ENCODE measurements at places on chromosomes 12 and 14. TPM values are rescaled to one million over a fixed set of nuclear protein-coding genes. Genes with fewer than 3 reads are reported as not detected.

Gene SLCO1B1
- total RNA-seq, result not detected

Gene PLA2G1B
- not detected for total RNA-seq

Gene ANKRD13A
- total RNA-seq, result 23.9 TPM

Gene AKAP3
- total RNA-seq, result 1.4 TPM

Gene CCDC38
- total RNA-seq, result 0.07 TPM

Gene CLEC4C
- not detected for total RNA-seq

Gene CCDC85C
- 8.4 TPM for total RNA-seq

Gene ANG
- total RNA-seq, result 5.2 TPM

Gene MGP
- total RNA-seq, result not detected

Gene GNPNAT1
- total RNA-seq, result 32.4 TPM

Gene ASPG
- not detected for total RNA-seq

Gene GLS2
- total RNA-seq, result 0.94 TPM

Gene SLC25A21
- total RNA-seq, result 1.5 TPM
